CD4-positive, alpha-beta T cell treated with Interleukin-10 for 1 hour (primary cell): ENCODE measurements at places on chromosomes 1 and 21.

- no peak for DNase-seq
Observed at GRCh38 chr1:158159597-158159996, 21.1 kb upstream of the CD1D start.

DNA sequence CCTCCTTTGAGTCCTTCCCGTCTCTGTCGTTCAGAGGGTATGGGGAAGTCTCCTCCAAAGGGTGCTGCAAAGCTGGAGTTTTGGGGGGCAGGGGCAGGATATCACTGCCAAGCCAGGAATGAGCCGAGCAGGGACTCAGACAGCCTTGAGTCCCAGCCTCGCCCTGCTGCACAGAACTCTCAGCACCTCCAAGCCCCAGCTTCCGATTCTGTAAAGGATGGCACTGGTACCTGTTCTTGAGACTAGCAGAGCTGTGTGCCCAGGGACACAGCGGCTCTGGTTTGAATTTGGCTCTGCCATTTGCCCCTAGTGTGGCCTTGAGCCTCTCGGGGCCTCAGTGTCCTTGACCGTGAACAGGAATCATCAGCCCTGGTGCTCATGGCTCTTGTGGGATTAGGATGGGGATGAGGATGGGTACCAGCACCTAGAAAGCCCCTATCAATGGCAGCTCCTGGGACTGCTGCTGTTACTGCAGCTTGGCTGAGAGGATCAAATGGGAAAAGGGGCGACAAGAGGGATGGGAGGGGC is 1.5 kb upstream of the FBLIM1 start:
- DNase-seq, result no peak

- DNase-seq, result no peak
Observed at GRCh38 chr1:171247501-171247900, 793 bp upstream of the FMO1 start.

DNA sequence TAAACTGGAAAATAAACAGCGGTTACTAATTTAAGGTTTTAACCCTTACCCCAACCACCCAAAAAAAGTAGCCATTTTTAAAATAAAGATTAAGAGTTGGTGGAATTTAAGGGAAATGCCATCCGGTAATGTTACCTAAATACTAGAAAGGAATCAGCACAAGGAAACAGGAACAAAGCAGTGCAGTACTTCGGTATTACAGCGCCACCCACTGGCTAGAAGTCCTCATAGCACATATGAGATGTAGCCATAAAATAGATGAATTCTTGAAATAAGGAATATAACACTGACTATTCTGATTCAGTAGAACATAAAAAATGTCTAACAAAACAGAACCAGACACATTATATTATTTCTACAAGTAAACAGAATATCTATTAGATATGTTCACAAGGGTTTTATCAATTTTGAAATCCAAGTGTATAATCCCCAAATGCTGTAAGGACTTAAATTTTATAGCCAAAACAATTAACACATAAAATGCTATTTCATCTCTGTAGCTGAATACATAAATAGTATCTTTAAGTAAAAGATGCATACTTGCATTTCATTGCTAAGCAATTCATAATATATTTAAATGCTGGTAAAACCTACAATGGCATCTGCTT is 58.8 kb downstream of the FRRS1 start:
- peak; percentile 60 for DNase-seq
